ENCODE measurements at places on chromosomes 6 and 20. TPM values are rescaled to one million over a fixed set of nuclear protein-coding genes. Genes with fewer than 3 reads are reported as not detected.

GRCh38 chr6:108959972-108960582 lies 111.9 kb downstream of the ARMC2 start:
- H3K27ac ChIP-seq, result no peak overlapping the region
- no peaks in the 10 kb centered on the region for H3K36me3 ChIP-seq
- H3K4me3 ChIP-seq, result no peak overlapping the region
- DNase-seq, result no peak

The ID4 gene
- total RNA-seq, result not detected

The KAT14 gene
- total RNA-seq, result 15.6 TPM

GRCh38 chr6:88872962-88873361 lies 90.5 kb downstream of the RNGTT start:
- H3K4me1 ChIP-seq, result peaks cover 5% of the 10 kb centered on the region
- H3K4me3 ChIP-seq, result no peak overlapping the region
- DNase-seq, result no peak
- H3K27ac ChIP-seq, result no peak overlapping the region
- peaks cover 14% of the 10 kb centered on the region for H3K36me3 ChIP-seq

DNA sequence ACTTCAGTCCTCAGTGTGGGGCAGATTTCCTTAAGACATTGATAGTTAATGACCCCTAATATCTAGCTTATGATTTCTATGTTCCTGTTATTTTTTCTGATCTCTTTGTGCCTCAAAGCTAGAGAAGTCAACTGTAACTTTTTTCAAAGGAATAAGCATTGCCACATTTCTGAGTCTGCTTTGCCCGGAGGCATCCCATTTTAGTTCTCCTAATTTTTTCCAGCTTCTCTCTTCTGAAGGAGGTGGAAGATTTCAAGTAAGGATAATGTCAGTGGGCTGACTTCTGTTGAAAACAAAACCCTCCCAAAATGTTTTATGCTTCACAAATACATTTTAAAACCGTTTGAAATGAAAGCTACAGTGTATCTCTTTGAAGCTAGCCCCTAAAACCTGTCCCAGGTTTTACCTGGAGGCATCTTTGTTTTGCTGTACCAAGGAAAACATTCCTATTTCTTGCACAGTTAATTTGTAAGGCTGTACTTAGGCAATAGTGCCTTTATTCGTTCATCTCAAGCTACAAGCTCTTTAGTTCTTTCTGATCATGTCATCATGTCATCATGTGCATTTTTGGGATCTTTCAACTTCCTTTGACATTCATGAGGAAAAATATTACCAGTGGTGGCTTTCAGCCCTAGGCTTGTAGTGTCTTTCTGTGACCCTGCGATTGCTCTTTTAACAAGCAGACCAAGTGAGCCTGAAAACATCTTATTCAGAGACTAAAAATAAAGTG lies 45.7 kb downstream of the TSPYL4 start:
- DNase-seq, result no peak
- no peaks in the 10 kb centered on the region for H3K4me1 ChIP-seq
- peaks cover 2% of the 10 kb centered on the region for H3K36me3 ChIP-seq
- H3K4me3 ChIP-seq, result no peak overlapping the region

The SS18L1 gene
- total RNA-seq, result 9.0 TPM

- peaks cover 2% of the 10 kb centered on the region for H3K4me1 ChIP-seq
- no peak overlapping the region for H3K27ac ChIP-seq
- no peaks in the 10 kb centered on the region for H3K36me3 ChIP-seq
These were observed 9.2 kb upstream of the EFHC1 start for GRCh38 chr6:52410979-52411378.

DNA sequence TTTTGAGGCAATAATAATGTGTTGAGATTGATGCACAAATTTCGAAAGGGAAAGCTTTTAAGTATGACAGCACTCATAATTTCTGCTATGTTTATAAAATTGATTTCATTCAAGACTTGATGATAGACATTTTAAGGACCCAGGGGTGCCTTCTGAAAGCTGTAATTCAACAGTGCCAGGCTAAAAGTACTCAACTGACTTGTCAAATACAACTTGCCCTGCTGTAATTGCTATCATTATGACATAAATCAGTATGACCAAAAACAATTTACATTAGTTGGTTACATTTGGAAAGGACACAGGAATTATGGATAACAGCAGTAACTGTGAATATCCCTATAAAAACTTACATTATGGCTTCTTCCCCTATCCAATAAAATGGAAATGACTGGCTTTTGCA lies 178.9 kb downstream of the MMUT start:
- no peak for DNase-seq
- no peak overlapping the region for H3K4me3 ChIP-seq
- no peak overlapping the region for H3K27ac ChIP-seq
- H3K4me1 ChIP-seq, result no peaks in the 10 kb centered on the region
- no peaks in the 10 kb centered on the region for H3K36me3 ChIP-seq

The CLDN20 gene
- not detected for total RNA-seq

- H3K4me3 ChIP-seq, result no peak overlapping the region
- H3K27me3 ChIP-seq, result no peaks in the 10 kb centered on the region
- H3K27ac ChIP-seq, result no peak overlapping the region
- DNase-seq, result no peak
- no peaks in the 10 kb centered on the region for H3K36me3 ChIP-seq
These were observed 79.8 kb upstream of the OPRM1 start for GRCh38 chr6:153959276-153959675.

All from activated B cell treated with CpG ODN at 0.5 μM for 24 hours (primary cell).